ENCODE measurements at places on chromosomes 5 and 9.

DNA sequence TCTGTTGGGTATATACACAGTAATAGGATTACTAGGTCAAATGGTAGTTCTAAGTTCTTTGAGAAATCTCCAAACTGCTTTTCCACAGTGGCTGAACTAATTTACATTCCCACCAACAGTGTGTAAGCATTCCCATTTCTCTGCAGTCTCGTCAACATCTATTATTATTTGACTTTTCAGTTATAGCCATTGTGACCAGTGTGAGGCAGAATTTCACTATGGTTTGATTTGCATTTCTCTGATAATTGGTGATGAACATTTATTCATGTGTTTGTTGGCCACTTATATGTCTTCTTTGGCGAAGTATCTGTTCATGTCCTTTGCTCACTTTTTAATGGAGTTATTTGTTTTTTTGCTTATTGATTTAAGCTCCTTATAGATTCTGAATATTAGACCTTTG is 596.2 kb upstream of the DAB2 start:
- no peak overlapping the region for H3K4me3 ChIP-seq
- no peak overlapping the region for H3K27ac ChIP-seq
- no peaks in the 10 kb centered on the region for H3K4me1 ChIP-seq
- no peaks in the 10 kb centered on the region for H3K27me3 ChIP-seq
- H3K36me3 ChIP-seq: no peaks in the 10 kb centered on the region

GRCh38 chr5:27308153-27308552 is 269.8 kb upstream of the CDH9 start:
- no peak for DNase-seq
- no peaks in the 10 kb centered on the region for H3K36me3 ChIP-seq
- no peak overlapping the region for H3K4me3 ChIP-seq
- H3K27me3 ChIP-seq: no peaks in the 10 kb centered on the region

DNA sequence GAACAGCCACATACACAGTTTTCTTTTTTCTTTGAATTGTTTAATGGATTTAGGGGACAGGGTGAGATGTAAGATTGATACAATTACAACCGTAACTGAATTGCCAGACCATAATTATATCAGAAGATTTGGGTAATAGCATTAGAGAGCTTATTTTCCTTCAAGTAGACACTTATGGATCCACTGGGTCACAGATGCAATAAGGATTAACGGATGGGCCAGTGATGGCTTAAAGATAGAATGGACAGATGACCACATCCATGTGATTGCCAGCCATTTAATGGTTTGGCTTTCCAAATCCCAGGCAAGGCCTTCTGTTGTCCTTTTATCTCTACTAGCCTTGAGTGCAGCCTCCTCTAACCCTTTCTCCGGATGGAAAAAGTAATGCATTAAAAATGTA is 94.7 kb upstream of the NUDT12 start:
- no peaks in the 10 kb centered on the region for H3K36me3 ChIP-seq
- H3K4me1 ChIP-seq: no peaks in the 10 kb centered on the region
- no peak overlapping the region for H3K4me3 ChIP-seq
- no peak overlapping the region for H3K27ac ChIP-seq

GRCh38 chr5:55763746-55764420 is 26.0 kb downstream of the DDX4 start:
- H3K27ac ChIP-seq: no peak overlapping the region
- H3K4me1 ChIP-seq: no peaks in the 10 kb centered on the region
- H3K27me3 ChIP-seq: no peaks in the 10 kb centered on the region
- H3K36me3 ChIP-seq: no peaks in the 10 kb centered on the region
- DNase-seq: no peak

- no peak for DNase-seq
- no peak overlapping the region for H3K4me3 ChIP-seq
- no peaks in the 10 kb centered on the region for H3K36me3 ChIP-seq
- no peaks in the 10 kb centered on the region for H3K4me1 ChIP-seq
- no peak overlapping the region for H3K27ac ChIP-seq
These were observed 1037.3 kb upstream of the CDH6 start for GRCh38 chr5:30156156-30156555.

DNA sequence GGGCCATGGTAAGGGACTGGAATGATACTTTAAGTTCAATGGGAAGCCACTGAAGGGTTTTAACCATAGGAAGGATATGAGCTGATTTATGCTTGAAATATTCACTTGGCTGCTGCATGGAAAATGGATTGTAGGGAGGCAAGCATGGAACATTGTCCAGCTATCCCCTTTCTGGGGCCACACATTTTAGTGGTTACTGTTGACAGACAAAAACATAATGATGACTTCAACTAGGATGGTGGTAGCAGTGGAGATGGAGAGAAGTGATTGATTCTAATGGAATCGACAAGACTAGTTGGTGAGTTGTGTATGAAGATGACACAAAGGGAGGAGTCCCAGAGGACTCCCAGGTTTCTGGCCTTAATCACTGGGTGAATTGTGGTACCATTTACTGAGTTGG is 6.2 kb upstream of the FCHSD1 start:
- no peaks in the 10 kb centered on the region for H3K27me3 ChIP-seq
- H3K27ac ChIP-seq: no peak overlapping the region
- H3K4me3 ChIP-seq: no peak overlapping the region
- H3K36me3 ChIP-seq: peaks cover 4% of the 10 kb centered on the region
- DNase-seq: no peak
- H3K4me1 ChIP-seq: no peaks in the 10 kb centered on the region

- no peak overlapping the region for H3K4me3 ChIP-seq
- no peaks in the 10 kb centered on the region for H3K36me3 ChIP-seq
- H3K27ac ChIP-seq: no peak overlapping the region
- H3K27me3 ChIP-seq: no peaks in the 10 kb centered on the region
These were observed 196.0 kb upstream of the ANKRD55 start for GRCh38 chr5:56429110-56429561.

- H3K27me3 ChIP-seq: no peaks in the 10 kb centered on the region
- H3K4me3 ChIP-seq: no peak overlapping the region
- no peak for DNase-seq
- H3K27ac ChIP-seq: no peak overlapping the region
- H3K4me1 ChIP-seq: no peaks in the 10 kb centered on the region
These were observed 40.3 kb upstream of the LRRC70 start for GRCh38 chr5:62538017-62538942.

DNA sequence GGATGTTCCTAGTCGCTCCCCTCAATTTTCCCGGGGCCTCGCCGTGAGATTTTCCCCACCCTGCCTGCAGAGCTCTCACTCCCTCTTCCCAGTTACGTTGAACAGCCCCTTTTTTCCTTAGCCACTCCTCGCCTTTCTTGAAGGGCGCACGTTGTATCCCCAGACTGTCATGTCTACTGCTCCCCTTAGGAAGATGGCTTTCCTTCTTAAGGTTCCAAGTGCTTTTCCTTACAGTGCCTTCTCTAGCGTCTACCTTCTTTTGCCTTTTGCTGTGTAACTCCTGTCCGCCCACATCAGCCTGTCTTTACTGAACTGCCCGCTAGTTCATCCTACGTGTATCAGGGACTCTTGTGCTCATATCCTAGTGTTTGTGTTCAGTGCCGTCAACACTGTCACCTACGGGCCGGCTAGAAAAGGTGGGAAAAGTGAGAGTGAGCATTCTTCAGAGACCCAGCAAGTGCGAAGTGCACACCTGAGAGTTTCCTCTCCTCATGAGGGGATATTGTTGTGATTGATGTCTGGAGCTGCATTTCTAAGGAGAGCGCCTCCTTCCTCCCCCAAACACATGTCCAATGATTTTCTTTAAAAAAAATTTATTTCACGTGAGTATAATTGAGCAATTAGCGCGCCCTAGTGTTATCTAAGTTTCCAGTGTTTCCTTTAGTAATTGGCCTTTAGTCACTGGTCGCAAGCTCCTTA is 764 bp downstream of the CAMLG start:
- DNase-seq: no peak
- peaks cover 18% of the 10 kb centered on the region for H3K4me1 ChIP-seq
- H3K27ac ChIP-seq: peak overlapping the region; percentile 97
- H3K27me3 ChIP-seq: no peaks in the 10 kb centered on the region
- no peaks in the 10 kb centered on the region for H3K36me3 ChIP-seq

DNA sequence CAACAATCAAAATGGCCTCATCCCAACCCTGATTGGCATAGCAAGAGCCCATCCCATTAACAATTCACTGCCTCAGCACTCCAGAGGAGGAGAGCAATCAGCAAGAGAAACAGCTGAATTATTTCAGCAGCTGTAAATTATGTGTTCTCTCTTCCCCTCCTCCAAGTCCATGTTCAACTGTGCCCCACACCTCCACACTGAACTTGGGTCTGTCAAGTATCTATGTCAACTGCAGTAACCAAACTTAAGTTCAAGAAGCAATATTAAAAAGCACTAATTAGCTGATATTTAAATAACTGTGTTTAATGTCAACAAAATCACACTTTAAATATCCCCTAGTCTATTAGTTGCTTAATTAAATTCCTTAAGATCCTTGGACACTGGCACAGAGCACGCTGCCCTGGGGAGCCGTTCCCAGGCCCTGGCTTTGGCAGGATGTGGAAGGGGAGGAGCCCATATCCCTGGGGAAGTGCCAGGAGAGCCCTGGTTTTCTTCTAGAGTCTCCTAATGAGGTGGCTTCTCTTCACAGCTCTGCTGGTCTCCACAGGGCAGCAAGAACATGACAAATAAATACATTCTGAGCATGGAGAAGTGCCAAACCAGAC is 50.6 kb downstream of the SIL1 start:
- no peaks in the 10 kb centered on the region for H3K36me3 ChIP-seq
- no peak for DNase-seq
- H3K27me3 ChIP-seq: no peaks in the 10 kb centered on the region
- peaks cover 28% of the 10 kb centered on the region for H3K4me1 ChIP-seq
- no peak overlapping the region for H3K4me3 ChIP-seq
- peak overlapping the region; percentile 44 for H3K27ac ChIP-seq

DNA sequence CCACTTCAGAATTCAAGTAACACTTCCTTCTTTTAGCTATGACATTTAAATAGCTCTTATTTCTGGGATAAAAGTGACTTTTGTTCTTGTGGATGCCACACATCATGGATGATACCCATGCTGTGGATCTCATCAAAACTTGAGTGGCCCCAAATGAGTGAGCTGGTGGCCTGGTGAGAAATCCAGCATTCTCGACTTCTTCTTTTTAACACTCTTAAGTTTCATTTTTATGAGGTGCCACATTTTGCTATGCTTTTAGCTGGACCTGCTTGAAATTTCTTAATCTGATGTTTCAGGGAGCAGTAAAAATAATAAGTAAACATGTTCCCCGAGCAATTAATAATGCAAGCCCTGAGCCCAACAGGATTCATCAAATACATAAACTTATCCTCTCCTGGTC is 384.8 kb upstream of the MEF2C start:
- H3K27ac ChIP-seq: no peak overlapping the region
- H3K4me3 ChIP-seq: no peak overlapping the region
- no peak for DNase-seq
- no peaks in the 10 kb centered on the region for H3K36me3 ChIP-seq

DNA sequence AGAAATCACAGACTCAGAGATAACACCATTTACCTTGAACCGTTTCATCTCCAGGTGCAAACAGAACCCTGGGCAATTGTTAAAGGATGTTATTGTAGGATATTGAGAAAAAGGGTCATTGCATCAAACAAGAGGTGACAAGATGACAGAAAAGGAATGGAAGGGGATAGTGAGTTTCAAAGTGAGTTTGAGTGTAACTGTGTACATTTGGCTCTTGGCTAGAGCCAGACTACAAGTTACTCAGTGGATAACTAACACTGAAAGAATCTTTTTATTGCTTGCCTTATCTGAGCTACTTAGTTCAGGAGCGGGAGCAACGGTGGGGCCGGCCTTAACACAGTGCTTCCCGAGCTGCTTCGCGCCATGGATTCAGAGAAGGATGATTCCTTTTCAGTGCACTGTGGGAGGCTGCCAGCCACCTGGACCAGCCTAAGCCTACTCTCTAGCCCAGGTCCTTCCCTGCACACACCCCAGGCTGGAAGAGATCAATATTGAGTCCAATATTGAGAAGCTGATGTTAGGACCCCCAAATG is 193.4 kb downstream of the ATPSCKMT start:
- H3K4me1 ChIP-seq: no peaks in the 10 kb centered on the region
- no peak overlapping the region for H3K27ac ChIP-seq
- H3K36me3 ChIP-seq: no peaks in the 10 kb centered on the region

- no peak for DNase-seq
- H3K36me3 ChIP-seq: no peaks in the 10 kb centered on the region
- no peak overlapping the region for H3K4me3 ChIP-seq
- H3K4me1 ChIP-seq: no peaks in the 10 kb centered on the region
These were observed 309.5 kb downstream of the OSTF1 start for GRCh38 chr9:75397836-75398235.

DNA sequence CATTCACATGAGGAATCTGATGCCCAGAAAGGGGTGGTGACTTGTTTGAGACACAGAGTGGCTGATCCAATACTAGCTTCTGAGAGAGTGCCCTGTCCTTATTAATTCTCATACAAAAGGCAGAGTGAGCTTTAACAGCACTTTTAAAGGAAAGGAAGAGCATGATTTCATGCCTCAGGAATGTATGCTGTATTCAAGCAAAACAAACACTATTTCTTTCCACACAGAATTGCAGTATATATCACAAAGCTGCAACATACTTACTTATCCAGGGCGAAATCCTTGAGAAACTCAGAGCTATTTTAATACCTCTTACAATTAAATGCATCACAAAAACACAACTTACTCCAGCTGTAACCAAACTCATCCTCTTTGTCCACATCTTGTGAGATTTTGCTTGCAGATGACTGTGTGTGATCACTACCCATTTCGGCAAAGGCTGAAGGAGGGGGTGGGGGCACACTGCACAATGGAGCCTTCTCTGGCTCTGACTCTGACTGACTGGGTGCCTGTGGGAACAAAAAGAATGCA is 139.8 kb downstream of the MPDZ start:
- H3K4me1 ChIP-seq: peaks cover 26% of the 10 kb centered on the region
- H3K4me3 ChIP-seq: peak overlapping the region; percentile 16
- DNase-seq: no peak
- no peak overlapping the region for H3K27ac ChIP-seq

GRCh38 chr5:154206311-154206710 is 15.8 kb downstream of the GALNT10 start:
- H3K27me3 ChIP-seq: no peaks in the 10 kb centered on the region
- H3K4me3 ChIP-seq: no peak overlapping the region
- no peak for DNase-seq
- H3K27ac ChIP-seq: no peak overlapping the region

GRCh38 chr5:153623751-153624450 is 133.4 kb downstream of the GRIA1 start:
- H3K27me3 ChIP-seq: no peaks in the 10 kb centered on the region
- H3K36me3 ChIP-seq: no peaks in the 10 kb centered on the region
- H3K4me3 ChIP-seq: no peak overlapping the region
- peaks cover 11% of the 10 kb centered on the region for H3K4me1 ChIP-seq
